ENCODE measurements at places on chromosomes 2 and 18.

DNA sequence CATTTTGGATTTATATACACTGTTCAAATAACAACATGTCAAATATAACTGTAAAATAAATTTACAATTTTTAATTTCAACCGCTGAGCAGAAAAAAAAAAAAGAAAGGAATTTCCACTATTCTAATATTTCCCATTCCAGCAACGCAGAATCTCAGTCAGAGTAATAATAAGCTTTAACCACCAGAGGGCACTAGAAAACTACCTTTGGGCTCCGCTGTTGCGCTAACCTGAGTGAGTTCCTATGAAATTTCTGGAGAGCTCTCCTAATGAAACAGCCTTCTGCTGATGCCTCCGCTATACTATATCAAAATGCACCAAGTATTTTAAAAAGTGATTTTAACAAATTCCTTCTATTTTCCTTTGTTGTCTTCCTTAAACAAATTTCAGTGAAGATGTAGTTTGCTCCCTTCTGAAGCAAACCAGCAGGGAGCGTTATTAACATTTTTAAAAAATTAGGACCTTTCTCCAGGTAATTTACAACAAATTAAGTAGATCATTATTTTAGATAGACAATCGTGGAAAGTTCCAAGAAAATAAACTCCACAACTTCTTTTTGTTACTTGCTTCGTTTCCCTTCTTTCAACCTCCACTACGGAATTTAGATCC, 23.0 kb downstream of the ERMN start:
- DNase-seq = no peak
- peaks cover 8% of the 10 kb centered on the region for H3K4me1 ChIP-seq
- H3K4me3 ChIP-seq = no peak overlapping the region
- peaks cover 10% of the 10 kb centered on the region for H3K27me3 ChIP-seq

DNA sequence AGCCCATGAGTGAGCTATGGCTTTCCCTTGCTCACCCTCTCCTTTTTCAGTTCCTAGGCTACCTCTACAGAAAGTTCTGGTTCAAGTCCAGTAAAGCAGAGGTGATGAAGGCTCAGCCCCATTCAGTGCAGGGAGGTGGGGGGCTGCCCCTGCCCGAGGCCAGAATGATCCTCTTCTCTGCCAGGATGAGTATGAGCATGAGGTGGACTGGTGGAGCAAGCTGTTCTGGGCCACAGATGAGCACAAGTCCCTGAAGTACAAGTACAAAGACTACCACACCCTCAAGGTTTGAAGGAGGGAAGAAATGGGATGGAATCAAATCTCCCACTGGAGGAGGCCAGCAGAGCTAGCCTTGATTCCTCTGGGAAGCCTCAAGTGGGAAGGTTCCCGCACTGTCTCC, 42.4 kb downstream of the LMAN2L start:
- DNase-seq = no peak
- peaks cover 4% of the 10 kb centered on the region for H3K4me1 ChIP-seq
- H3K27ac ChIP-seq = no peak overlapping the region
- no peak overlapping the region for H3K4me3 ChIP-seq

DNA sequence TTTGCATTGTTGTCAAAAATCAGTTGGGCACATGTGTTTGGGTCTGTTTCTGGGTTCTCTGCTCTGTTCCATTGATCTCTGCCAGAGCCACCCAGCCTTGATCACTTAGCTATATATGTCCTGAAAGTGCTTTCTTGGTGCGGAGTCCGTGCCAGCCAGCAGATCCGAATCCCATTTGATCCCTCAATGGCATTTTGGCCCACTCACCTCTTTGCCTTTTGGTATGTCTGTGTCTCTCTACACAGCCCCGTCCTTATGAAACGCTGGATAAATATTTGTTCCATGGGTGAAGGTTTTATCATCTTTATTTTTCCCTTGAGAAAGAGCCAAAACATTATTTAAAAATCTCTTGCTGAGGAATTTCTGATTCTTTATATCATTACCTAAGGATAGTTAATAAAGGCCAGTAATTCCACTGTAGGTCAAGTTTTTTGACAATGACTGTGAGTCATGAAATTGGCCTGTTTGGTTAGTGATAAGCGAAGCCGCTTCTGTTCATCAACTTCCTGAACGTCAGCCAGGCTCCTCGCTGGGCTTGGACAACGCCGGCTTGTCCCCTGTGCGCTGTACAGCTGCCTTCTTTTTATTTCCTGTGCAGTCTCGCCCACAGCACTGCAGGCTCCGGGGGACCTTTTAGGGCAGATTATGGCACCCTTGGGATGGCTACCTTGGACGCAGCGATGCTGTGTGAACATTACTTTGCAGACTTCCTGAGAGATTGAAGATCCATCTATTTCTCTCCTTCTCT, 24.9 kb downstream of the MTCL1 start:
- no peak for DNase-seq
- H3K27ac ChIP-seq = peak overlapping the region; percentile 70
- H3K4me1 ChIP-seq = peaks cover 27% of the 10 kb centered on the region
- no peaks in the 10 kb centered on the region for H3K27me3 ChIP-seq
- H3K36me3 ChIP-seq = peaks cover 33% of the 10 kb centered on the region

DNA sequence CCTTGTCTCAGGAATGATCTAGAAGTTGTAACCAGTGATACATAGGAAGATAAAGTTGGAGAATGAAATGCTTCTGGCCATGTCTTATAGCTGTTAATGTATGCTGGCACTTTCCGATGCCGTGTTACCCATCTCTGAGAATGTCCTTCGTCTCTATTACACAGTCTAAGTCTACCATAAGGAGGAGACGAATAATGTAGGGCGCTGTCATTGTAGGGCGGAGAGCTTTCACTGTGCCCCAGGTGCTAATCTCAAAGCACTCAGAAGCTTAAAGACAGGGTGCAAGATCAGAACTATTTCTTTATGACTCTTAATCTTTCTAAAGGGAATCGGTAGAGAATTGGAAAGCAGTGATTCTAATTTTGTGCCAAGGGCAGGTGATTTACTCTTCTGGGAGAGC, 48.2 kb upstream of the MSTN start:
- H3K4me3 ChIP-seq = no peak overlapping the region
- H3K27me3 ChIP-seq = no peaks in the 10 kb centered on the region
- no peaks in the 10 kb centered on the region for H3K36me3 ChIP-seq
- DNase-seq = no peak

- H3K36me3 ChIP-seq = peaks cover 8% of the 10 kb centered on the region
- DNase-seq = no peak
- H3K27ac ChIP-seq = peak overlapping the region; percentile 57
- peaks cover 34% of the 10 kb centered on the region for H3K4me1 ChIP-seq
Observed at GRCh38 chr2:43180897-43181296, 45.5 kb downstream of the ZFP36L2 start.

Data from type B pancreatic cell (in vitro differentiated cells).